ENCODE measurements at places on chromosomes 2 and 18. TPM values are rescaled to one million over a fixed set of nuclear protein-coding genes. Genes with fewer than 3 reads are reported as not detected.

The COL4A4 gene
- not detected for total RNA-seq

The SPC25 gene
- total RNA-seq = 13.2 TPM

The TEX44 gene
- total RNA-seq = not detected

The NMUR1 gene
- not detected for total RNA-seq

The NTSR2 gene
- total RNA-seq = not detected

The GPR45 gene
- not detected for total RNA-seq

The GATA6 gene
- total RNA-seq = 5.6 TPM

The SERPINE2 gene
- total RNA-seq = 535 TPM

The UGT1A6 gene
- total RNA-seq = 10.5 TPM

The HOXD12 gene
- not detected for total RNA-seq

The SMYD1 gene
- total RNA-seq = 0.33 TPM

The KLHL29 gene
- 16.3 TPM for total RNA-seq

The TTN gene
- total RNA-seq = 0.38 TPM

The CGREF1 gene
- total RNA-seq = 6.8 TPM

The LBH gene
- 56.5 TPM for total RNA-seq

The KANSL1L gene
- 6.1 TPM for total RNA-seq

The CHN1 gene
- 4.5 TPM for total RNA-seq

The NOP58 gene
- total RNA-seq = 137 TPM

The TET3 gene
- total RNA-seq = 12.6 TPM

The TCF7L1 gene
- 26.4 TPM for total RNA-seq

The CTNNA2 gene
- not detected for total RNA-seq

The ADD2 gene
- total RNA-seq = not detected

The PTH2R gene
- under 0.01 TPM for total RNA-seq

The GPBAR1 gene
- total RNA-seq = 0.49 TPM

The CXCR1 gene
- 1.1 TPM for total RNA-seq

The KRTCAP3 gene
- total RNA-seq = 3.0 TPM

The EFEMP1 gene
- total RNA-seq = 440 TPM

The PRKAG3 gene
- total RNA-seq = not detected

The ERBB4 gene
- total RNA-seq = not detected

The DNAH6 gene
- not detected for total RNA-seq

The ALPI gene
- total RNA-seq = not detected

The SCN7A gene
- not detected for total RNA-seq

The LRP1B gene
- 5.0 TPM for total RNA-seq

The GKN2 gene
- total RNA-seq = not detected

The HOXD10 gene
- total RNA-seq = not detected

The C2orf81 gene
- total RNA-seq = 9.5 TPM

The AFG3L2 gene
- total RNA-seq = 50.5 TPM

The FTCDNL1 gene
- 1.0 TPM for total RNA-seq

The AQP4 gene
- total RNA-seq = not detected

The LPIN1 gene
- total RNA-seq = 28.3 TPM

The ARID5A gene
- 6.6 TPM for total RNA-seq

The ALK gene
- not detected for total RNA-seq

The FBXO15 gene
- 0.33 TPM for total RNA-seq

The RBMS1 gene
- total RNA-seq = 52.1 TPM

The NT5DC4 gene
- 1.2 TPM for total RNA-seq

The TMEM17 gene
- total RNA-seq = 3.9 TPM

The DYNAP gene
- total RNA-seq = not detected

The DUSP19 gene
- 1.0 TPM for total RNA-seq

The ANO7 gene
- 0.50 TPM for total RNA-seq

The ASB18 gene
- not detected for total RNA-seq

The CHST10 gene
- total RNA-seq = 6.7 TPM

The DSG3 gene
- total RNA-seq = 266 TPM
